Activated CD4-positive, alpha-beta T cell treated with anti-CD3 and anti-CD28 coated beads for 24 hours (primary cell): ENCODE measurements at places on chromosomes 4 and X.

GRCh38 chr4:55762819-55763218 lies 56.8 kb upstream of the EXOC1L start:
- DNase-seq: no peak

- no peak for DNase-seq
Observed at GRCh38 chrX:23871905-23872546, 35.7 kb downstream of the APOO start.

GRCh38 chr4:13359809-13360208 lies 124.3 kb downstream of the RAB28 start:
- DNase-seq: no peak

DNA sequence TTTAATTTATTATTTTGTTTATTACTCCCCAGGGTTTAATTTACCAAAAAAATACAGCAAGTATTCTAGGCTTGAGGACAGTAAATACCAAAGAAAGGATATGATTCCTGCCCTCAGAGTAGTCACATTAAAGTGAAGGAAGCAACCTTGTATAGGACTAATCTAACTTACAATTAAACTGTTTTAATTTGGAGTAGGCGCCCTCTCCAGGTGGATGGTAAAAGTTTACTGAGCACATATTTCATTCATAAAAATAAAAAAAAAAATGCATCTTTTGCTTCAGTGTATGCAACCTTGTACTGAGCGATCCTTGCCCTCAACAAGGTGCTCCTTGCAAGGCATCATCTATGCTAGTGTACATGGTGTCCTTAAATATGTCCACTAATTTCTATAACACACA lies 72.0 kb upstream of the MAGEB16 start:
- DNase-seq: no peak

DNA sequence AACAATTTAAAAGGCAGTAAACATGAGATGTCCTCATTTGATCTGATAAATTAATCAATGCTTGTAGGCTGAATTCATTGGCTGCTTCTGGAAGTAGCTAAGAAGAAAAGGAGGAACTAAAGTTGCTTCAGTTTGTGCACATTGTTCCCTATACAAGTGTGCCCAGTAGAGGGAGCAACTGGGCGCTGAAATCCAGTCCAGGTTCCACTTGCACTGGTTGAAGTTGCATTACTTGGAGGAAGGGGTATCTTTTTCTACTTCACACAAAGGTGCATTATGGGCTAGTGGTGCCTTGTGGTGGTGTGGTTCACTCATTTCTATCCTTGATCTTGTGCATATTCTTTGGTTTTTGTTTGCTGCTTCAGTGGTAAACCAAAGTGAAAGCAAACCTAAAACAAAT lies 67.9 kb upstream of the SOX3 start:
- DNase-seq: no peak

DNA sequence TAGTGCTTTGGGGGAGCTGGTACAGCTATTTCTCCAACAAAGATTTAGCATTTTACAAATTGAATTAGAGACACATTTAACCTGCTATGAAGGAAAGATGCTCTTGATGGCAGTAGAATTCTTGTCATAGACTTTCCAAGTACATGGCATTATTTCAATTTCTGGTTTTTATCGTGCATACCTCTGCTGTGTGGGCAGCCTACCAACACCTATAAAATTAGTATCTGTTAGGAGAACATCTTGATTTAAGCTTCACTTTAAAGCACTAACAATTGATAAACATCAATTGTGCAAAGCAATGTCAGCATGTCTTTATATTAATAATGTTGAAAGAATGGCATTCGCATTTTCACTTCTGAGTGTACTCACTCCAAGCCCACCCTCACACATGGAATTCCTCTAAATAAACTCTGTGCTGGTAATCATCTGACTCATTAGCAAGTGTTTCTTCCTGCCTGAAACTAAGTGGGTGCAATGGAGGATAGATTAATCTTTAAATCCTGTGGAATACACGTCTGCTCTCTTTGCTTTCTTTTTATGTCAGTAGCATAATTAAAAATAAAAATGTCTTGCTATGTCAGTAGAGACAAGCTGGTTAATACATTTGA lies 279.8 kb upstream of the MAGEB18 start:
- DNase-seq: no peak

DNA sequence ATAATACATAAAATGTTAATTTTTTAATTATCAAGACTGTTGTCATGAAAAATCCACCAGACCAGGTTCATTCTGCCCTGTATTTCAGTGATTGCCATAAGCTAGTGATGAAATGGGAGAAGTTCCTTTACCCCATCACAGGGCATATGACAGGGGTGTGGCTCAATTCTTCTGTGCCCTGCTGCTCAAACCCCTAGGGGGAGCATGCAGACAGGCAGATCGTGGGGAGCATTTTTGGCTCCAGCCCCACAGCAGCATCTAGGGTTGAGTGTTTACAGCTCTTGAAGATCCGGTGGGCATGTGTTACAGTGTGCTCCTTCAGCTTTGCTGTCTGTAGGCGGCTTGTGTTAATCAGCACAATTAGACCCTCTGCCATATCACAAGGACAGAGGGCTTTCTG lies 700.7 kb downstream of the PCDH18 start:
- no peak for DNase-seq

GRCh38 chr4:51859476-51860031 lies 16.6 kb downstream of the DCUN1D4 start:
- DNase-seq: no peak

DNA sequence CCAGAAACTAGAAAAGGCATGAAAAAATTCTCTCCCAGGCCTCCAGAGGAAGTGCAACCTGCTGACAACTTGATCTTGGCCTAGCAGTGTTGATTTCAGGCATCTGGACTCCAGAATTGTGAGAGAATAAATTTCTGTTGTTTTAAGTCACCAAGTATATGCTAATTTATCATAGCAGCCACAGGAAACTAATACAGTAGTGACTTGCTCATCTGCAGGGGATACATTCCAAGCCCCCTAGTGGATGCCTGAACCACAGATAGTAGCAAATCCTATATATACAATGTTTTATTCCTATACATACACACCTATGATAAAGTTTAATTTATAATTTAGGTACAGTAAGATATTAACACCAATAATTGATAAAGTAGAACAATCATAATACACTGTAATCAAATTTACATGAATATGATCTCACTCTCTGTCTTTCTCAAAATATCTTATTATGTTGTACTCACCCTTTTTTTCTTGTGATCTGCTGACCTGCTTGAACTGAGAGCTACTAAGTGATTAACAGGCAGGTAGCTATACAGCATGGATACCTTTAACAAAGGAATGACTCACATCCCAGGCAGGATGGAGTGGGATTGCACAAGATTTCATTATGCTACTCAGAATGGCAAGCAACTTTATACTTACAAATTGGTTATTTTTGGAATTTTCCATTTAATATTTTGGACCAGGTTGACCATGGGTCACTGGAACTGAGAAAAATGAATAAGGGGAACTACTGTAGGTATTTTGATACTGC lies 501.1 kb downstream of the KCNIP4 start:
- no peak for DNase-seq

GRCh38 chrX:65607070-65607742 lies 60.2 kb upstream of the MSN start:
- DNase-seq: no peak

- no peak for DNase-seq
Observed at GRCh38 chr4:2867758-2868491, 24.3 kb downstream of the ADD1 start.

DNA sequence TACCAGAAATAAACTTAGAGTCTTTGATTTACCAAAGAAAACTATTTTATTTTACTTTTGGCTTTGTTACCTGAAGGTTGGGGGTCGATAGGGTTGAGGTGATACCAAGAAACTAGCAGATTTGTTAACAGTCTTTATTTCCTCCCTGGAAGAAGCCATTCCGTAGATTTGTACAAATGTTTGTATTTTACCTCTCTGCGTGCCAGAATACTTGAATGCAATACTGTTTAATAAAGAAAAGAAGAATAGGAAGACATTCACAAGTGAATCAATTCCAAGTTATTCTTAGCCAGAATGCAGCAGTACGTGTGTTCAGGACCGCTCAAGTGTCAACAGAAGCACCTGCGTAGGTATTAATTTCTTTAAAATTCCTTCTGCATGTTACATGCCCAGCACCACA lies 260.3 kb upstream of the TENM3 start:
- no peak for DNase-seq

GRCh38 chrX:31551913-31552312 lies 480.1 kb upstream of the FTHL17 start:
- no peak for DNase-seq

DNA sequence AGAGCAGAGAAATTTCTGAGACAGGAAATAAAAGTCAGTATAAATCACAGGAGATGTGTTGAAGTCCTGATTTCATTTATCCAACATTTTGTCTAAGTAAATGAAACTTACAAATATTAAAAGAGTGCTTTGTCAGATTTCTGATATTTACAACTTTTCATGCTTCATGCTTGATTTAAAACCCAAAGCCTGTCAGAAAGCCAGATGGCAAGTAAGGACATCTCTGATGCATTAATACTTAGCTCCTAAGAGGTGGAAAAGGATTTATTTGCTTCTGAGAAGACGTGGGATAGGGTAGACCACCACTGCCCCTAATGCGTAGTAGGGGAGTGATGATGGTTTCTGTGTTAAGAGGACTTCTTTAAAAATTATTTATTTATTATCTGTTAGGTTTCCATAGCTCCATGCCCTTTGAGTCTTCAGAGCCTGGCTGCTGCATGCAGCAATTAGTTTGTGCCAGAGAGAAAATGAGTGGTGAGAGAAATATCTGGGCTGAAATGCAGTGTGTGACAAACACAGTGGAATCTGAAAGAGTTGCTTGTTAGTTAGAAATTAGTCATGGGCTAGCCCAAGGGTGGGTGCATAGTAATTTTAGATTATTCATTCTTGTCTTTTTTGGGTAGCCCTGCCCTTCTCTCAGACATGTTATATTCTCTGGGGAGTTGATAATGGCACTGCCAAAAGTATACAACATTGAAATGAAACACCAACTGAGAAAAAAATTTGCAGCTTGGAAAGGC lies 333.8 kb downstream of the C4orf33 start:
- no peak for DNase-seq

- DNase-seq: no peak
Observed at GRCh38 chr4:169603312-169603711, 9.1 kb downstream of the NEK1 start.

DNA sequence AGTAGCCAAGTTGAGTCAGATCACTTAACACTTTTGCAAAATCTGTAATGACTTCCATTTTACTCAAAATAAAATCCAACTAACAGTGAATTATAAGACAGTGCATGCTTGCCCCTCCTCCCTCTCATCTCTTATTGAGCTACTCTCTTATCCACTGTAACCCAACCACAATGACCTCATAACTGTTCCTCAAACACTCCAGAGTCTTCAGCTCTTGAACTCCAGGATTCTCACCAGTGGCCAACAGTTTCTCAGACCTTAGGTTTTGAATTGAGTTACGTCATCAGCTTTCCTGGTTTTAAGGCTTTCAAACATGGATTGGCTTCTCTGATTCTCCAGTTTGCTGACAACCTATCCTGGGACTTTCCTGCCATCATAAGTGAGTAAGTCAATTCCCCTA lies 938.3 kb downstream of the RAB28 start:
- DNase-seq: no peak

GRCh38 chr4:154024097-154024694 lies 235.3 kb upstream of the SFRP2 start:
- no peak for DNase-seq

DNA sequence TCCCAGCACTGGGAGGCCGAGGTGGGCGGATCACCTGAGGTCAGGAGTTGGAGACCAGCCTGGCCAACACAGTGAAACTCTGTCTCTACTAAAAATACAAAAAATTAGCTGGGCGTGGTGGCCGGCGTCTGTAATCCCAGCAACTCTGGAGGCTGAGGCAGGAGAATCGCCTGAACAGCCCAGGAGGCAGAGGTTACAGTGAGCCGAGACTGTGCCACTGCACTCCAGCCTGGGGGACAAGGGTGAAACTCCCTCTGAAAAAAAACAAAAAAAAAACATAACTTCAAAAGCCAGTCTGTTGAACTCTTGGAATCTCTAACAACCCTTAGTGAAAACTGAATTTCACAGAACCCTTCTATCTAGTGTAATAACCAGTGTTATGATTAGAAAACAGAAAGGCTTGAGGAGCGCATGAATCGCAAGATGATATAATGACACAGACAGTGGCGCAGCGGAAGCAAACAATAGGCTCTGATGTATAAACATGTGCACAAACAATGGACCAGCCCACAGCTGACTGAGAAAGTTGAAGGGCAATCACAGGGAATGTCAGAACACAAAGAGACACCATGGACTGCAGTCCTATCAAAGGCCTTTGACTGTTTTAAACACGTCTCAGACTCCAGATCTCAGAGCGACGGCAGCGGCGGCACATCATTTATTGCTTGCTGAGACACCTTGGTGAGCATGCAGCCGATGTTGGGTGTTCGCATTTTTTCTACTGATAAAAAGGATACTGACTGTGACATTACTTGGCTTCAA lies 81.6 kb downstream of the NSUN7 start:
- no peak for DNase-seq

- no peak for DNase-seq
Observed at GRCh38 chrX:68997911-68998310, 167.3 kb downstream of the PJA1 start.

GRCh38 chr4:186021461-186022167 lies 47.3 kb upstream of the TLR3 start:
- DNase-seq: no peak

DNA sequence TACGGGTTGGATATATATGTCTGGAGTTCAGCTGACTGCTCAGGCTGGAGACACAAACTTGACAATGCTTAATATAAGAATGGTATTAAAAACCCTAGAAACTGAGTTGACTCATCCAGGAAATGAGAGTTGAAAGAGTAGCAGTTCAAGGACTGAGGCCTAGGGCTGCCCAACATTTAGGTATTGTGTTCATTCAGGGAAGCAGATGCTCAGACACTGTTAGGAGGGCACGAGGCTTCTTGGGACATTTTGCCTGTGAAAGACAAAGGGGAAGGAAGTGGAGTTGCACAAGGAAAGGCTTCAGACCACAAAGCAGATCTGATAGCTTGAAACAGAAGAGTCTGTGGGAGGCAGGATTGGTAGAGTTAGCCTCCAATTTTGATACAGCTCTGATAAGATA lies 52.0 kb upstream of the HS3ST1 start:
- DNase-seq: no peak

- no peak for DNase-seq
Observed at GRCh38 chr4:20251031-20251795, 492 bp upstream of the SLIT2 start.

- no peak for DNase-seq
Observed at GRCh38 chr4:20251796-20252655, at the start of gene SLIT2. TSS of gene SLIT2 (plus strand) at chr4:20251905. CDS start at chr4:20253816, 1,911 bp downstream.

DNA sequence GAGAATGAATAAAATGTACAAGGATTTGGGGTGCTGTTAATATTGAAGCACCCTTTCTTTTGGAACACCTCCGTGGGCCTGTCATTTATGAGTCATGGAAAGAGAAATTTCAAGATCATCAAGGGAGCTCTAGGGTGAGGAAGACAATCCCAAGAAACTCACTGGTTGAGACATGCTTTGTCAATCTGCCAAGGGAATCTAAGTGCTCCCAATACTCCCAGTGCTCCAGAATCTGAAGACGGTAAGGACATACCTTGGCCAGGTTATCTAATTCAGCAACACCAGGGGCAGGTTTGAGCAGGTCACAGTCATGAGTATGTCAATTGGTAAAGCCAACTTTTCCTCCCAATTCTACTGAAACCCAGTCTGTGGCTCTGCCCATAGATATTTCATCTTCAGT lies 556.4 kb upstream of the CPEB2 start:
- no peak for DNase-seq

GRCh38 chrX:20442597-20442996 lies 175.9 kb upstream of the RPS6KA3 start:
- peak; percentile 75 for DNase-seq

- DNase-seq: no peak
Observed at GRCh38 chr4:5747738-5748375, 36.9 kb downstream of the EVC start.

- no peak for DNase-seq
Observed at GRCh38 chrX:39975101-39975925, 122.4 kb downstream of the BCOR start.
